ENCODE measurements at places on chromosomes 7 and 10.

DNA sequence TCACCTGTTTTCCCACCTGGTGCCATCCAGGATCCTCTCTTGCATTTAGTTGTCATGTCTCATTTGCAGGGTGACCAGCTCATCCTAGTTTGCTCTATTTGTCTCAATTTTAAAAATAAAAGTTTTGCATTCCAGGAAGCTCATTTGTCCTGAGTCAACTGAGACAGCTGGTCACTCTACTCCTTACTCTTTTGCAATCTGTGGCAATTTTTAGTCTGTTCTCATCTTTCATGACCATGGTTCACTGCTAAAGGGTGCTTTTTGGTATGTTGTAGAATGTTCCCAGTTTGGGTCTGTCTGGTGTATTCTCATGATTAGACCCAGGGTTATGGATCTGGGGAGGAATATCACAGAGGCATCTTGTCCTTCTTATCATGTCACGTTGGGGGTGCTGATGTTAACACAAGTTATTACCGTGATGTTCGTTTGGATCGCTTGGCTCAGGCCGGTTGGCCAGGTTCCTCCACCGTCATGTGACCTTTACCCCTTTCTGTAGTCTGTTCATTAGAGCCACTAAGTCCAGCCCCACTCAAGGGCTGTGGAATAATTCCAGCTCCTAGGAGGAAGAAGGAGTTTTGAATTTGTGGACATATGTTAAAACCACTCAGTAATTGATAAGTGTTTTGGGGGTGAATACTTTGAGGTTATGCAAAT, 103.3 kb upstream of the IGFBP3 start:
- no peak for DNase-seq

GRCh38 chr10:75068523-75068922, 42.9 kb upstream of the SAMD8 start:
- no peak for DNase-seq

DNA sequence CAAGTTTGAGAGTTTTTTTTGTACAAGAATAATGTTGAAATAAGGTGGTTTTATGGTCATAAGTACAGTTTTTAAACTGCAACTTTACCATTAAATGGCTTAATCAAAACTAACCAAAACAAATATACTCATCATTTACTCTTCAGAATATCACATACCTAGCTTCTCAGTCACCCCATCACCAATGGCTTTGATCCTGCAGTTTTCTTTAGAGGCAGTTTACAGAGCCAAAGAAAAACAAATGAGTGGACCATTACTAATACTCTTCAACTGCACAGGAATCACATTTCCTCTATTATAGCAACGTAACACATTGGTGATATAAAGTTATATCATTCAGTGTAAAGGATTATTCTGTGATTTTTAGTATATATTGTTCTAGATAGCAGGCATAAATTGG, 576.1 kb upstream of the LRRTM3 start:
- DNase-seq: no peak

- DNase-seq: no peak
Measured at GRCh38 chr10:132924046-132924952, 18.1 kb downstream of the CFAP46 start.

DNA sequence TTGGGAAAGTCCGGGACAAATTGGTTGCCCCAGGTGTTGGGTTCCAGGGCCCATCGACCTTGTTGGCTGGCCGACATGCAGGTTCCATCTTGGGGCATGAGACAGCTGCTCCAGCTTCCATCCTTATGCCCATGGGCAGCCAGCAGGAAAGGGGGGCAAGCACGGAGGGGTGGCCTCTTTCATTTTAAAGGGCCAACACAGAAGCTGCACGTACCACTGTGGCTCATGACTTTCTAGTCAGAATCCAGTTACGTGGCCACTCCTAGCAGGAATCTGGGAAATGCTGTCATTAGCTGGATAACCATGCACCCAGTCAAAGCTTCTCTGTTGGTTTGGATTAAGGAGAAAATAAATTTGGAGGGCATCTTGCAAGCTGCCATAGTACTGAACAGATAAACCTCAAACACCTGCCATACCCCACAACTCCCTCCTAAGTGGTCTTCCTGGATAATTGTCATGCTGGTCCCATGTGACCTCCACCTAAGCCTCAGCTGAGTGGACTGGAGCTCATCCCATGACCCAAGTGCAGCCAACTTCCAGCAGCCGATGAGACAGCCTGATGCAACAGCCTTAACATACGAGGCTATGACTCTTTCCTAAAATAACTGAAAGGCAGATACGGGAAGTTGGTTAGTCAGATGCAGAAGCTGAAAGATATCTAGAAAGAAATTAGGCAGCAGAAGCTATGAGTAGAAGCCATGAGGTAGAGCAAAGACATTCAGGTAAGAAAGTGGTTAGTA, 21.4 kb upstream of the GSDME start:
- no peak for DNase-seq

- no peak for DNase-seq
Measured at GRCh38 chr10:25633542-25633941, 300.5 kb upstream of the MYO3A start.

- no peak for DNase-seq
Measured at GRCh38 chr7:68244389-68244788, 1247.8 kb downstream of the TYW1 start.

DNA sequence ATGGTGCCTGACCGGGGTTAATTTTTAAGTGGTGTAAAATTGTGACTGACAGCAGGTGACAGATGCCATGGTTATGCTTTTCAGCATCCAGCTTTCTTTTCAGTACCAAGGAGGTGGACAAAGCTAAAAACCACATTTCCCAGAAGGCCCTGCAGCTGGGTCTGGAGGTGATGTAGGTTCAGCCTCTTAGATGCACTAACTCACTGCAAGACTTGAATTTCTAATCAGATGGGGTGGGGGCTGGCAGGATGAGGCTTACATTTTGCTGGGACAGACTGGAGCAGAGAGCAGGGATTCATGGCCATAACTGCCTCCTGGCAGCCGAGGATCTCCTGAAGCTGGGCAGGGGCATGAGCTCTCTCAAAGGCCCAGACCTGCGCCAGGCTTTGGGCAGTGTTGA, 52.4 kb downstream of the PDIA4 start:
- DNase-seq: no peak

DNA sequence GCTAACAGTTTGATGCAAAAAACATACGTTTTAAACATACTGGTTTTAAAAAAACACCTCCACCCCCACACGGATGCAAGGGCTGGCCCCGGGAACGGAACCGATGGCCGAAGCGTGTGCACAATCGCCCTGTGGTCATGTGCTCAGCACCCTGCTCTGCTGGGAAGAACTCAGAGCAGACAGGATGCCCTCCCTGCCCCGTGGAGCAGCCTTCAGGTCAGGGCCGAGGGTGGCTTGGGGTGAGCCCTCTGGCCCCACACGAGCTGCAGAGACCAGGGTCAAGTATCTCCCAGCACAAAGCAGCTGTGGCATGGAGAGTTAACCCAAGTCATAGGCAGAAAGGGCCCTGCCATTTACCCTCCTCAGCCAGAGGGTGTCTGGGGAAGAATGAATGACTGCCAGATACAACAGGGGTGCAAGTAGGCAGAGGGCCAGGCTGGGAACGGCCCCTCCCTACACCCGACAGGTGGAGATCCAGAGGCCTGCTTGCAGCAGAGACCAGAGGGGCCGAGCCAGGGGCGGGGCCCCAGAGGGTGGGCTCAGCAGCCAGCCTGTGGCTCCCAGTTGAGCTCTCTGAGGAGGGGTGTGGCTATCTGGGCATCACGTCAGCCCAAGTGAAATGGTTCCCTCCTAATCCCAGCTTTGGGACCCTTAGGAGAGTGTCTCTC, 56.8 kb downstream of the ZRANB1 start:
- DNase-seq: no peak

DNA sequence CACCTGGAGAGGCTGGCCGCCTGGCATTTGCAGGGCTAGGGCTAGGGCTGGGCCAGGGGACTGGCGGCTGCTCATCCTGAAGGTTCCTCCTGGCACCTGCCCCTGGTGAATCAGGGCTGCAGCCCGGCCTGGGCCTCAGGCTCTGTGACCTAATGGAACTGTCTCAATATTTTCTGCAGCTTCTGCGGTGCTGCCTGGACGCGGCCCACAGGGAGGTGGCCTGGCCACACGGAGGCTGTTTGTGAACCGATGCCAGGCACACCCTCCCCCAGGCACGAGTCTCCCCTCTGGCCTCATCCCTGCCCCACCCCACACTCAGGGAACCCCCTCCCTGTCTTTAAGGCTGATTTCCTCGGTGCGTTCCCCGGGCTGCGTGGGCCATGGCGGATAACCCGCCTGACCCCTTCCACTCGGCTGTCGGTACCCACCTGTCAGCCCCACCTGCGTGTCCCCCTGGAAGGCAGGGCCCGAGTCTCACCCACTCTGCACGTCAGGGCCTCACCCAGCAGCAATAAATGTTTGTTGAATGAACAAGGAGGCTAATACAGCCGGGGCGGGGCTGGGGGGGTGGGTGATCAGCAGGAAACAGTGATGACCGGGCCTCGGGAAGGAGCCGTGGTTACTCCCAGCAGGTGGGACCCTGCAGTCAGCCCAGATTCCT, 54.5 kb upstream of the DNAJB6 start:
- DNase-seq: no peak

- DNase-seq: no peak
Measured at GRCh38 chr7:96085953-96086352, 235.9 kb downstream of the SLC25A13 start.

- no peak for DNase-seq
Measured at GRCh38 chr7:93475811-93476210, 98.7 kb downstream of the CALCR start.

GRCh38 chr7:147904219-147904576, 686.4 kb upstream of the C7orf33 start:
- no peak for DNase-seq

DNA sequence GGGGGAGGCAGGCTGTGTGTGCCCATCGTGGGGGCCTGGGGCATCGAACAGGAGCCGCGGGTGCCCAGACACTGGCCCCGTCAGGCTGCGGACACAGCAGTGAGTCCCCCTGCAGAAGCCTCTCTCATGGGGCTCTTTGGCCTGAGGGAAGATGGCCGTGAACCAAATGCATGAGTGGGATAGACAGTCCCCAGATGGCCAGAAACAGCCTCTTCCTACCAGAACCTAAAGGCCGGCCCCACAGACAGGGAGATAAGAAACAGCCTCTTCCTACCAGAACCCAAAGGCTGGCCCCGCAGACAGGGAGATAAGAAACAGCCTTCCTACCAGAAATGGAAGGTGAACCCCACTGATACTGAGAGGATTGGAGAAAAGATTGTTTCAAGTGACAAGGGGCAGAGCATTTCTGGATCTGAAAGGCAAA, 16.6 kb downstream of the IDI2 start:
- DNase-seq: no peak
